Activated CD4-positive, alpha-beta T cell treated with anti-CD3 and anti-CD28 coated beads, Interleukin-10, Interleukin-2, amounts not matched to agents 100 ng/mL and 50 ng/mL, durations not matched to agents 16 hours and 8 hours (primary cell): ENCODE measurements at places on chromosomes 7 and 10.

DNA sequence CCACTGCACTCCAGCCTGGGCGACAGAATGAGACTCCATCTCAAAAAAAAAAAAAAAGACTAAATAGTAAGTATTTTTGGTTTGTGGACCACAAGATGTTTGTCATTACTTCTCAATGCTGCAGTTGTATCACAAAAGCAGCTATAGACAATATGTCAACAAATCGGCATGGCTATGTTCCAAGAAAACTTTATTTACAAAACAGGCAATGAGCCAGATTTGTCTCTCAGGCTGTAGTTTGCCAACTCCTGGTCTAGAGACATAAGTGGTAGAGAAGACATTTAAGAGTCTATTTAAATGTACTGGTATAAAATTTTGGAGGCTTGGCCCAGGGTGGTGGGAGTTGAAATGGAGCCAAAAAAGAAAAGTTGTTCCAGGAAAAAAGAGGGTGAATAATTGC lies 185.8 kb downstream of the SORCS1 start:
- no peak for DNase-seq

DNA sequence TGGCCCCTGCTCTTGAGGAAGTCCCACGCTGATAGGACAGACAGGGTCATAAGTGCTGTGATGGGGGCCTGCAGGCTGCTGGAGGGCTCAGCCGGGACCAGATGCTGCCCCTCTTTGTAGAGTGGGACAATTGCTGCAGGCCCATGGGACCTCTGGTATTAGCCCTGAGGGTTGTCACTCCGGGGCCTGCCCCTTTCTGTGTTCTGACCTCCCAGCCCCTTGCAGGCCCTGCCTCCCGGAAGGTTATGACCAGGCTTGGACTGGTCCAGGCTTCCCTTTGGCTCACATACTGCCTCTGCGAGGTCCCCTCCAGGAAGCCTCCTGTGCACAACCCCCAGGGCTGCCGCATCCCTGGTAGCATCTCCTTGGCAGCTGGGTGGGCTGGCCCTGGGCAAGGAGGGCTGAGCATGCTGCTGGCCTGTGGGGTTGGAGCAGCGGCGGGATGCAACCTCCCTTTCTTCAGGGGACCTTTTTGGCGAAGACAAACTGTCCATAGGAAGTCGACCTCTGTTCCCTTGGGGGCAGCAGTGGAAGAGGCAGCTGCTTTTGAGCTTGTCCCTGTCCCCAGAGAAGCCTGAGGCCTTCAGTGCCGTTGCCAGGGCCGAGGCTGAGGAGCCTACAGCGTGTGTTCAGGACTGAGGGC lies 8.8 kb downstream of the LIMK1 start:
- DNase-seq, result no peak

GRCh38 chr10:90887555-90887954 lies 15.8 kb downstream of the RPP30 start:
- no peak for DNase-seq

DNA sequence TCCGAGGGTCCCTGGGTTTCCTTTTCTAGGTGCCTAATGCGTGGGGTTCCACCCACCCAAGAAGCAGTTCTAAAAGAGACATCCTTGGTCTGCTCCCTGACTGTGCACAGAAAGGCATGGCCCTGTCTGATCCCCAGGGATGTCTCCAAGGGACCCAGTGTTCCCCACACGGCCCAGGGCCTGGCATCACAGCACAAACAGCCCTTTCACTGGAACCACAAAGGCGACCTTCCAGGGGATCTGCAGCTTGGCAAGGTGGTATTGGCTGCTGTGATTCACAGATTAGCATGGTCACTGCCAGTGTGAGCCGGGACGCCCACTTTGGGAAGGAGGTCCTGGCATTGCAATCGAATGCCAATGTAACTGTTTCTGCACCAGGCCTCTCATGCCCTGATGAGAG lies 6.4 kb downstream of the KCNMA1 start:
- DNase-seq, result no peak

DNA sequence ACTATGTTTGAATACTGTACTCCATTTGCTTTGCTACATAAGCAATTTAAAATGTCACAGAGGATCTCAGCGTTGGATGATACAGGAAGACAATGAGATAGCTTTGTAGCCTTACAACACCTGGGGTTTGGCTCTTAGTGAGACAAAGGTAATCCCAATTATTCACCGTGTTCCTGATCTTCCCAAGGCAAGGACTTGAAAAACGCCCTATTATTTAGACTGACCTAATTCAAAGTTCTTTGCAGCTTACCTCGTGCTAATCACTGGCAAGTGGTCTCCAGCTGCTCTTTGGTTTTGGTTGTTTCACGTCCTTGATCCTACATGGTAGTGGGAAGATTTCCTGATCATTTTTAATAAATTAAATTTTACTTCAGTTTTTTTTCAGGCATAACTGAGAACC lies 23.0 kb upstream of the C7orf33 start:
- DNase-seq, result no peak

- DNase-seq, result no peak
These were observed 42.2 kb upstream of the MTPAP start for GRCh38 chr10:30391266-30391665.

GRCh38 chr7:16130111-16131110 lies 290.9 kb downstream of the CRPPA start:
- no peak for DNase-seq

GRCh38 chr7:114790521-114790920 lies 131.4 kb upstream of the MDFIC start:
- no peak for DNase-seq

GRCh38 chr10:117677890-117678500 lies 135.4 kb downstream of the EMX2 start:
- DNase-seq, result no peak

- DNase-seq, result no peak
These were observed 22.6 kb upstream of the LRRC72 start for GRCh38 chr7:16504019-16504418.
